Right lobe of liver (tissue), 6 donors: ENCODE measurements at places on chromosomes 5 and 9. TPM values are rescaled to one million over a fixed set of nuclear protein-coding genes. Genes with fewer than 3 reads are reported as not detected.

DNA sequence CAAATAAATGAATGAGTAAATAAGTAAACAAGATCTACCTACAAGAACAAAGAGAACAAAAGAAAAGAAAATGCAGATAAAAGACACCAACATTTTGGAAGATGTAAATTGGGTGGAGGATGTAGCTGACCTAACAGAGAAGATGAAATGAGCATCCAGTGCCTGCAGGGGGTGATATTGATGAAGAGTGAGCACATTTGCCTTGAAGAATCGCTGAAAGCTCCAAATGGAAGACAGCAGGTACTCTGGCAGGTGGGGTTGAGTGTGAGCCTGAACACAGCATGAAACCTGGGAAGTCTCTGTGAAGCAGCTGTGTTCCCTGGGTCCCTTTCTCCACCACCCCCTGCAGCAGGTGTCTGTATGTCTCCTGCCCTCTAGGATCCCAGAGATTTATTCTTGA, 125.6 kb downstream of the NXNL2 start:
- no peak for DNase-seq

- no peak for DNase-seq
These were observed 700.3 kb downstream of the PTPRD start for GRCh38 chr9:9912459-9912858.

DNA sequence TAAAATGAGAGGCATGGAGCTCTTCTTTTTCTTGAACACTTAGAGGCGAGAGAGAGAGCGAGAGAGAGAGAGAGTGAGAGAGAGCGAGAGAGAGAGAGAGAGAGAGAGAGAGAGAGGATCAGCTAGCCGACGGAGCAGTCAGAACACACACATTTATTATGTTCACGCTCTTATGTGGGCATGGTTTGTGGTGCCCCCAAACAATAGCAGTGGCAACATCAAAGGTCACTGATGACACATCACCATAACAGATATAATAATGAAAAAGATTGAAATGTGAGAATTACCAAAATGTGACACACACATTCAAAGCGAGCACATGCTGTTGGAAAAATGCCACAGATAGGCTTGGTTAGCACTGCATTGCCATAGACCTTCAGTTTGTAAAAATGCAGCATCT, 116.1 kb downstream of the KDM4C start:
- no peak for DNase-seq

DNA sequence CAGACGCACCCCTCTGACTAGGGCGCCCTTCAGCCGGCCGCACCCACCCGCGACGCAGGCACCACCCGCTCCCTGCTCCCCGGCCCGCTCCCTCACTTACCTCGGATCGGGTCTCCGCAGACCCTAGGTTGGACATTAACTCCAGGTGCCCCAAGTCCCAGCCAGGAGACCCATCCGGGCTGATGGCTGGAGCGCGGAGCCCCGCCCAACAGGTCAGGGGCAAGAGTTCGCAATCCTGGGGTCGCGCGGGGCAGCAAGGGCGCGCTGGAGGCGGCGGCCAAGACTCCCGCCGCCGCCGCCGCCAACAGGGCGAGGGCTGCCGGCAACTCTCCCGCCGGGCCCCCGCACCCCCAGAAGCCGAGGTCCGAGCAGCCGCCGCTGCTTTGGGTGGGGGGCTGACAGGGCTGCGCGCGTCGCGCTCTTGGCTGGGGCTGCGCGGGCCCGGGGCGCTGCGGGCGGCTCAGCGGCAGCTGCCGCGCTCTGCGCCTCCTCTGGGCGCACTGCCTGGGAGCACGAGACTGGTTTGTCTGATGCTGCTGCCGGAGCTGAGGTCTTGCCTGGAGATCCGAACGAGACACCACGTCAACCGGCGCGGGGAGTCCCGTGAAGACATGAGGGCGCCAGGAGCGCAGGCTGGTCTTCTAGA, at the start of gene GDNF:
GDNF (minus strand) TSS at position 635 of the 646 bp plus-strand sequence. CDS start 5,245 bp downstream, outside the sequence.
- DNase-seq, result no peak

GRCh38 chr5:172666251-172666650, 25.2 kb downstream of the NEURL1B start:
- no peak for DNase-seq

Gene PGM5
- 1.8 TPM for total RNA-seq

DNA sequence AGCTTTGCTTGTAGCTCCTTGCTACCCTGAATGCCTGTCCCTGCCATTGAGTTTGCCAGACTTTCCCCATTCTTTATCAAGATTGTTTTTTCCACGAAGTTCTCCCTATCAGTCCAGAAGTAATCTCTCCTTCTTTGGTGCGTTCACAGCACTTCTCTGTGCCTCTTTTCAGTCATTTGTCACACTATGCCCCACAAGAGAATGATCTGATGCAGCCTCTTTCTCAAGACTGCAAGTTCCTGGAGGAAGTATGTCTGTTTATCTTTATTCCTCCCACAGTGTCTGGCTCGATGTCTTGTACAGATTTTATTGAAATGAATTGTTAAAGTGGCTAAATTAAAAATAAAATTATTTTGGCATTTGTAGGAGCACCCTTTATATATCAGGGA, 99.3 kb downstream of the CCDC192 start:
- no peak for DNase-seq

GRCh38 chr9:95107001-95107749, 210.3 kb downstream of the FANCC start:
- no peak for DNase-seq

GRCh38 chr5:74322191-74322590, 318.3 kb downstream of the ENC1 start:
- no peak for DNase-seq

Gene ZNF454
- 0.27 TPM for total RNA-seq

DNA sequence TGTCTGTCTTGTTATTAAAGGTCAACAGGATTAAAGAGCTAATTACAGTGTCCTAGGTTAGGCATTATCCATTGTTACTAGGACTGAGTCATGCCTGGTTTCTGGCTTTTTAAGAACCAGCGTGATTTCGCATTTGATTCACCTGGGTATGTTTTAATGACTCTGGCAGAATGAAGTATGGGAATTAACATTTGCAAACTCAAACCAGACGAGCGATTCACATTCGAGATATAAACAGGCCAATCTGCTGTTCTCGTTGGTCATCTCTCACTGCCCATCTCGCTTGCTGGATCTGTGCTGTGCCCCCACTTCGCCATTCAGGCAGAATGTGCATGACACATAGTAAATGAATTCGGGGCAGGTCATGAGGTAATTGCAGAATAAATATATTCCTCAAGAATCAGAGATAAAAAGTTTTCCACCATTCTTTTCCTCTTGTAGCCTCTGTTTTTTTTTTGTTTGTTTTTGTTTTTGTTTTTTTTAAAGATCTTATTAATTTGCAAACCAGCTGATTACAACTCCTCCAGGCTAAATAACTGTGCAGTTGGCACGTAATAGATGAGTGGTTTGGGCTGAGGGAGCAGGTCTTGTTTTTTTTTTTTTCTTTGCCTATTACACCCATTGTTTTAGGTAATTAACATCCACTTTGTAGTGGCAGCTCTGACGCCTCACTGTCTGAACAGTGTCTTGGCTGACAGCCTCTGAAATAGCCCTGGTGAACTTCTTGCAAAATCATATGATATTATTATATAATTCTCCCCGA, 313.5 kb upstream of the MSX2 start:
- DNase-seq, result no peak

Gene CD14
- 174 TPM for total RNA-seq

Gene GRIN1
- total RNA-seq, result not detected

Gene FIBCD1
- total RNA-seq, result not detected

DNA sequence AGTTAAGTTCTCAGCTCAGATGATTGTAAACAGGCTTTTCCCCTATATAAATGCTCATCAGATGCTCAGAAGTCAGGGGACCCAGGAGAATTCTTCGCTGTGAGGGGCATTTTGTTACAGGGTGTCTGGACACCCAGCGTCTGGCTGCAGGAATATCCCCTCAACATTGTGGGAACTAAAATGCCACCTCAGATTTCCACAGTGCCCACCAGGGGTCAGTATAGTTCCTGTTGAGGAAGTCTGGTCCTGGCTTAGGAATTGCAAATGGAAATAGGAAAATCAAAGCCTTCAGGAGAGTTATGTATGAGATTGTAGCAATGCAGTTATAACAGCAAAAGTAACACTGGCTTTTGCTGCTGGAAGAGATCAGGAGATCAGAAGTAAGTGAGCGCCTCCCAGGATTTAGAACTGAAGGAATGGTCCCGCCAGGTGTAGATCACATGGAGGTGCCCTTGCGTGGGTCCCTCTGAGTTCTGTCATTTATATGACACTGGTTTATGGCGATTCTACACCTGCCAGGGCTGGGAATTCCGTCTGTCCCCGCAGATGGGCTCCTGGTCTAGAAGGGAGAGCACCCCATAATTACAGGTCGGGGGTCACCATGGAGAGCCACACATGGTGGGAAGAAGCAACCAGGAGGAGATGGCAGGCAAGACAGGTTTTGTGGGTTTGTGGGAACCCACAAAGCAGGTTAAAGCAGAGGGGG, 47.1 kb upstream of the CTSL start:
- no peak for DNase-seq

- DNase-seq, result no peak
These were observed 102.0 kb downstream of the DMRT2 start for GRCh38 chr9:1152171-1152570.

- no peak for DNase-seq
These were observed 377.7 kb downstream of the DMRT2 start for GRCh38 chr9:1427875-1428274.

DNA sequence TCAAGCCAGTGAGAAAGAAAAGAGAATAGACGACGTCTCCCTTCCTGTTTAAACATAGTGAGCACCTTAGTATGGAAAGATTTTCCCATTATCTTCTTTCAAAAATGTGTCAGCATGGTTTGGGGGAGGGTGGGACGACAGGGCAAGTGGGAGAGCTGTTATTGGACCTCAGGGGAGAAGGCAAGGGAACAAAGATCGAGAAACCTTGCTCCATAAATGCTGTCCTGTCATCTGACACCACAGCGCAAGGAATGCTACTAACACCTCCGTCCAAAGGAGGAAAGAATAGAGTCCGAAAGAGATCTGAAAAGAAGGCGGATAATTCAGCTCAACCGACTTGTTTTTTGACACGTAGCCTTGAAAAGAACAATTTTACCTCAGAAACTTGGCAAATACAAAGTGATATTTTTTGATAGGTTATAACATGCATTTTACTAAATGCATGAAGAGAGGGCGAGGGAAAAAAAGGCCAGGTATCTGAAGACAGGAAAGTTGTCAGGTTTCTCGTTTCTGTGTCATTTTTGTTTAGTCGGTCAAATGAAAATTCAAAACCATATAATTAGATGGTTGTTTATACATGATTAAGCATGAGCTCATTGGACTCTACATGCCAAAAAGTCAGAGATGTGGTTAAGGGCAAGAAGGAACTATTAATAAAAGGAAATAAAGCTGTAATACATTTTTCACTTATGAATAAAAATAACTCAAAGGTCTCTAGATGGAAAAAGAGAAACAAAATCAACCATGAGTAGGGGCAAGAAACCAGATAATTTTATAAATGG, 155.7 kb downstream of the GLIS3 start:
- no peak for DNase-seq

DNA sequence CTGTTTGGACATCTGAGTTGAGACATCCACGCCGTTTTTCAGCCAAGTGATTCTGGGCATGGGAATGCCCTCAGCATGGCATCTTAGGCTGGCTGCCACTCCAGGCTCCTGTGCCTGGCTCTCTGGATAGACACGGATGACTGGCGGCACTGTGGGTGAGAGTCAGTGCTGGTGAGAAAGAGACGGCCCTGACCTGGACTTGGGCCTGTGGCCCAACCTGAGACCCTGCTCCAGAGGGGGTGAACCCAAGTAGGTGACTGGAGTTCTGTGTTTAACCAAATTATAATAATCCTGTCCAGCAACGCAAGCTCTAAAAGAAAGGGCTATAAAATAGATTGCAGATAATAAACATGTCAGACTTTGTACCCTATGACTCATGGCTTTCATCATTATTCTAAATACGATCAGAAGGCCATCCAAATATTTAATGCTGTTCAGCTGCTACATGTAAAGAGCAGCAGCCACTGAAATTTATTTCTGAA, 173.9 kb downstream of the HSPA4 start:
- DNase-seq, result peak; percentile 69

DNA sequence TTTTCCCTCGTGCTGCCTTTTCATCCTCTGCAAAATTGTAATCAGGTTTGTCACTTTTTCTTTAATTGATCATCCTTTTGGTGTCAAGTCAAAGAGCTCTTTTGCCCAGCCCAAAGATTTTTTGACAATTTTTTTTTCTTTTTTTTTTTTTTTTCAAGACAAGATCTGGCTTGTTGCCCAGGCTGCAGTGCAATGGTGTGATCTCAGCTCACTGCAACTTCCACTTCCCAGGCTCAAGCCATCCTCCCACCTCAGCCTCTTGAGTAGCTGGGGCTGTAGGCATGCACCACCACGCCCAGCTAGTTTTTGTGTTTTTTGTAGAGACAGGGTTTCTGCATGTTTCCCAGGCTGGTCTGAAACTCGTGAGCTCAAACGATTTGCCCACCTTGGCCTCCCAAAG, 36.7 kb downstream of the CDK7 start:
- no peak for DNase-seq
